Urinary bladder (tissue), 4 donors: ENCODE measurements at places on chromosomes 3 and 15. TPM values are rescaled to one million over a fixed set of nuclear protein-coding genes. Genes with fewer than 3 reads are reported as not detected.

The PLA2G4B gene
- 2.7 TPM for total RNA-seq

The PLA2G4D gene
- total RNA-seq, result not detected

The WWTR1 gene
- total RNA-seq, result 136 TPM

DNA sequence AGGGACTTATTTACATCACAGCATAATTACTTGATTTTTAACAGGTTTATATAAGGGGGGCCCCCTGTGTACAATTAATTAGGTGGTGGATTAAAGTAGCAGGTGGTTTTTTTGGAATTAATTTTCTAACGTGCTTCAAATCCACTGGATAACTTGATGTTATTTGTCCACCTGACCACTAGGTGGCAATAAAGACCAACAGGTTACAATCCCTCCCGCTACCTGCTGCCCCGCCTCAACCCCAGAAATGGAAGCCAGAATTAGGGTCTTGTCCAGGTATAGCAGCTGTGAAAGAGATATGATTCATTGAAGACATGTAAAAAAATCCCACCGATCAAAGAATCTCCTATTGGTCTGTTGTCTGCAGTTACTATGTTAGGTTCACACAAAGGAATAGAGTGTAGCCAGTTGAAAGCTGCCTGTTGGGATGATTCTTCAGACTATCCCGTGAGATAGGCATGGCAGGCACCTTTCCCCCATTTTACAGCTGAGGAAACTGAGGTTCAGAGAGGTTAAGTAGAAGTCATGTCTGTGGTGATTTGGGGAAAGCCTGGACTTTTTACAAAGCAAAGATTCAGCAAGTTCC, 44.0 kb downstream of the MFSD1 start:
- no peak for DNase-seq

DNA sequence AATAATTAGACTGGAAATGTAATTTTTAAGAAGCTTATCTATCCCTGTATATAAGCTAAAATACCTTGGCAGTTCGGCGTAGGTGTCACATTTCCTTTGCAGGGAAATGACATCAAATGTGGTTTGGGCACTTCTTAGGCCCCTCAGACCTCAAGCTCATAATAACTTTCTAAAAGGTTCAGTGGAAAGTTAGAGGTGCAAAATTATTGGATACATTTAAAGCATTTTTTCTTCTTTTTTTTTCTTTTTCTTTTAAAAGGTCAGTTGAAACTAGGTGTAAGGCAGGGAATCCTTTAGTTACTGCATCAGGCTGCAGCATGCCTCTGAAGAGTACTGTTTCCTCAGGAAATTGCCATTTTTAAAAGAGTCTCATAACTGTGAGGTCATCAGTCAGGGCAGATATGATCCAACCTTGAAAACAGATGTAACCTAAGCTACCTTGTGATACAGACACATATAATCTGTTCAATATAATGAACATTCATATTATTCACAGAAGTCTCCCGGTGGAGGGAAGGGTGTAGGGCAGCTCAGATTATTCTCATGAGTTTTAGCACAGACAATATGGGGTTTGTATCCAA, 4.8 kb downstream of the SACM1L start:
- no peak for DNase-seq

DNA sequence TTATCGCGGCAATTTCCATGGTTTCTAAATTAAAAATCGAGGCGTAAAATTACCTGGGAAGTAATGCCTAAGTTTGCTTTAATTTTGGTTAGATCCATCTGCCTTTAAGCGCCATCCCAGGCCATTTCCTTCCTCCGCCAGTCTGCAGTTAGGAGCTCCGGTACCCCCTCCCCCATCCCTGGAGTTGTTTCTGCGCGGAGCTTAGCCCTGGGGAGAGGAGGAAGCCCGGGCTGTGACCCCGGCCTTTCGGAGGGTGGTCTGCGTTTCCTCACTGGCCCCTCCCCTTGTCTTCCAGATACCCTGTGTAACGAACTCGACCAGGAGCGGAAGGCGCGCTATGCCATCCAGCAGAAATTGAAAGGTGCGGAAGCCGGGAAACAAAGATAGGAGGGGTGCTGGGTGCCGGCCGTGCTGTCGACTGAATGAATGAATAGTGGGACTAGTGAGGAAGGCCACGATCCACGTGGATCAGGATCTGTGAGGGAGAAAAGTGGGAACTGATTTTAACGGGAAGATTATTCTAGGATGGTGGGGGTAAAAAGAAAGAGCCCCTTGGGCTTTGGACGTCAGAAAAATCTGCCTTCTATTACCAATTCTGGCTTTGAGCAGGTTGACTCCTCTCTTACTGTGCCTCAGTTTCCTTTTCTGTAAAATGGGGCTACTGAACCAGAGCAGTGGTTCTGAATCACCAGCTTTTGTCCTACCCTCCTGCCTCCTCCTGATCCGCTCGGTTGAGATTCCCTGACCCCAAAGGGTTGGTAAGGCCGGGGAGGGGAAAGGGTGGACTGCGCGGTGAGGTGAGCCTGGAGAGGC, 6.7 kb downstream of the RNU6-1 start:
- DNase-seq, result no peak

DNA sequence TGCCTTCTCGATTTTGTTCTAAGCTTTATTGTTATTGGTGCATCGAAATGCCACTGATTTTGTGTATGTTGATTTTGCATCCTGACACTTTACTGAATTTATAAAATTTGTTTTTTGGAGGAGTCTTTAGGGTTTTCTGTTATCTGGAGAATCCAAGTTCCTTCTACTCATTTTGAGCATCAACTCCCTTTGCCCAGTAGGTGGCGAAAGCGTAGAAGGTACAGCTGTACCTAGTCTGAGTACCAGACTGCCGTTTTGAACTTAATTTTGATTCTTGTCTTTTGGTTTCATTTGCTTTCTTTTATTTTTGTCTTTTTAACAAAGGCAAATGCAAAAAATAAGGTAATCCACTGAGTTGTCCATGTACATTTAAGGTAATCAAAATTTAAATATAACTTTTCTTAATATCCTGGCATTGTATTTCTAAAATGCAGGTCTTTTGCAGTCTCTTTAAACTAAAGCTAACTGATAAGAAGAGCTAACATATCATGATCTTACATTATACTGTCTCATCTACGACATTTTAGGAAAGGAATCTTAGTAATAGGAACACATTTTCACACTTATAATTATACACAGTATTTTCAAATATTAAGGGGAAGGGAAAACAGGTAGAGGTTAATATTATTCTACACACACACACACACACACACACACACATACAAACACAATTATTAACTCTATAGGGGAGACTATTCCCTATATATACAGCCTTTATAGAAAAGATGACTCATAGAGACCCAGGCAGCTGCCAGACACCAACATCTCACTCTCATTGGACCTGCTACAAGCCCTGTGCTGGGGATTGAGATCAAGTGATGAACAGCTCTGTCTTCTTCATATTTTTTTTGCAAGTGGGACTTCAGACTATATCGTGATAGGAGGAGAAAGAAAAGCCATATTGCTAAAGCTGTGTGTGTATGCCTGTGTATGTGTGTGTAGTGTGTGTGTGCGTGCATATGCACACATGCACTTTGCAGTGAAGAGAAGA, 71.8 kb downstream of the SYNPR start:
- no peak for DNase-seq

GRCh38 chr3:35857004-35857403, 217.7 kb downstream of the ARPP21 start:
- no peak for DNase-seq

GRCh38 chr3:57753016-57753415, 3.1 kb upstream of the SLMAP start:
- DNase-seq, result no peak

DNA sequence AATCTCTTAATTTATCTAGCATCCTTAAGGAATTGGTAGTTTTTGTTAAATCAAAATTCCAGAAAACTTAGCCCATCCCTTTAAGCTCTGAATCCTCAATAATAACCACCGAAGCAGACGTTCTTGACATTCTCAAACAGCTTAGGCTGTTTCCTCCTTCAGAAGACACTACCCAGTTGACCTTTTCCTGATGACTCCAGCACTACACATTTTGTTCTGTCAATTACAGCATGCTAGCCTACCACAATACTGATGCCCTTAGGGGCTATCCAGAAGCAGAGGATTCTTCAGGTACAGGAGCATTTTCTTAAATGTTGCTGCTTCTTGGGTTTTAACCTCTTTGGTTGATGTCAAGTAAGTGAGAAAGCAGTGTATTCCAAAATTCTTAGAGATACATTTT, 33.4 kb downstream of the ETV5 start:
- DNase-seq, result no peak

DNA sequence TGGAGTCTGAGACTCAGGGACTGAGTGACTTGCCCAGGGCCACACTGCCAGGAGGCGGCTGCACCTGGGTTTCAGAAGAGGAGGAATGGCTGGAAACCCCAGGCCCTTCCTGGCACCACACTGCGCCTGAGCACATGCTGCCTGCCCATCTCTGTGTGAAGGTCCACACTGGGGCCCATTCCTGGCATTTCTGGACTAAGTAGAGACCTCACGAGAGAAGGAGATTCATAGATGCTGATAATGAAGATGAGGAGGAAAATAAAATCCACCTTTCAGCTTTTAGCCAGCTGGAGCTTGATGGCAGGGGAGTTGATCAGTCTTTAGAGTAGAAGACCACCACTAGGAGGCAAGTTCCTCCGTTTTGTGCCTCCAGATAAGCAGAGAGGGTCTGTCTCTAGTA, 40.2 kb upstream of the TF start:
- DNase-seq, result no peak
